ENCODE measurements at places on chromosomes 4 and X.

GRCh38 chrX:20350596-20350995, 83.9 kb upstream of the RPS6KA3 start:
- DNase-seq, result no peak

GRCh38 chr4:177461606-177462005, 19.4 kb upstream of the AGA start:
- no peak for DNase-seq

- no peak for DNase-seq
These were observed 642.6 kb upstream of the FAM241A start for GRCh38 chr4:111502626-111503025.

DNA sequence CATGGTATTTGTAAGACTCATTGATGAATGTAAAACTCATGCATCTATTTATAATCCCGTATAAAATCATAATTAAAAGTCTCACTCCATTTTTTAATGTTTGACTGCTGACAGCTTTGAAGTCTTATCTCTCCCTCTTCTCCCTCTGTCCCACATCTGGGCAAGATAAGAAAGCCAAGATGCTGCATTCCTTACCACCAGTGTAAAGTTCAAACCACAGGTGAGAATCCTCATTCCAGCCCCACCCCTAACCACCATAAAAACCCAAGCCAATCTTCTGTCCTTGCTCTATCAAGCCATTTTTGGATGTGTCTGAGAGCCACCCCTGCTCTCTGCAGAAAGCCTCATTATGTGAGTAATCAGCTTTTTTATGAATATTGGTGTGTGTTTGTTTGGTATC, 59.3 kb upstream of the MAGED1 start:
- no peak for DNase-seq

DNA sequence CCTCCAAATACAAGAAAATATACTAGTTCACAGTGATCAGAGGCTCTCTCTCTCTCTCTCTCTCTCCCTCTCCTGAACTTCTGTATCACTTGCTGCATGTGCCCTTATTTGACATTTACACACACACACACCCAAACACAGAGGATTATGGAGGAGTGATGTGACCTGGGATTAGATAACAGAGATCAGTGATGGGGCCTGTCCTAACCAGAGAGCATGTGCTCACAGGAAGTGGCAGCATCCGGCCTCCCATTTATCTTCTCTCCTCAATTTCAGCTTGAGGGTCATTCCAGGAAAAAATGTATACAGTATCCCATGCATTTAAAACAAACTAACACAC, 143.0 kb downstream of the TSPAN5 start:
- DNase-seq, result no peak

DNA sequence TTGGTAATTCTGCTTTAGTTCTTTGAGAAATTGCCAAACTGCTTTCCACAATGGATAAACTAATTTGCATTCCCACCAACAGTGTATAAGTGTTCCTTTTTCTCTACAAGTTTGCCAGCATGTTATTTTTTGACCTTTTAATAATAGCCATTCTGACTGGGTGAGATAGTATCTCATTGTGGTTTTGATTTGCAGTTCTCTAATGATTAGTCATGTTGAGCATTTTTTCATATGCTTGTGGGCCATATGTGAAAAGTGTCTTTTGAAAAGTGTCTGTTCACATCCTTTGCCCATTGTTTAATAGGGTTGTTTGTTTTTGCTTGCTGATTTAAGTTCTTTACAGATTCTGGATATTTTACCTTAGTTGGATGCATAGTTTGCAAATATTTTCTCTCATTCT, 25.9 kb downstream of the ENPEP start:
- no peak for DNase-seq

DNA sequence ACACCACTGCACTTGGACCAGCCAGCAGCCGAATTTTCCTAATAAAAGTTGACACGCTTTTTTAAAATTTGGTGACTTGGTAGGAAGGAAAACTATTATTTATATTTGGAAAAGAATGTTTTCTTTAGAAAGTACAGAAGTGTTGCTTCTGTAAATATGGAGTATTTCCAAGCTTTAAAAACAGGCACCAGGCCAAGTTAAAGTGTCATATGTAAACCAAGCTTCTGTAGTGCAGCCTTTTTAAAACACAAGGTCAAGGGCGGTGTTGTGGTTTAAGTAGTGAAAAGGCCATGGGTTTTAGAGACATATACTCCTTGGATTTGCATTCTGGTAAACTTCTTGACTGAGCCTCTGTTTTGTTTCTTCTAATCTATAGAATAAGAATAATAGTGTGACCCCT, 62.7 kb downstream of the TRIM2 start:
- no peak for DNase-seq

DNA sequence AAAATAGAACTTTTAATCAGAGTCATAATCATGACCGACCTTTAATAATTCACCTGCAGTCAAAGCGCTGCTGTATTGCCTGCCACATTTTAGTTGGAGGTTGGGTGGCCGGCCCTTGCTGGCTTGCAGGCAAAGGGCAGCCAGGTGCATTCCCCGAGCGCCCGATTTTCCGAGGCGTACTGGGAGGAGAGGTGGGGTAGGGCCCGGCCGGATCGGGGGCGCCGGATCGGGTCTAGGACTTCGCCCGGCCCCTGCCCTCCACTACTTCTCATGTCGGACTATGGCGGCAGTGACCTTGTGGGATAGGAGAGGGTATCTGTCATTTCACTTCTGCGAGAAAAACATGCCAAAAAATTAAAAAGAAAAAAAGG, 2.5 kb upstream of the RS1 start:
- DNase-seq, result no peak

- DNase-seq, result no peak
These were observed 171.2 kb upstream of the NWD2 start for GRCh38 chr4:37073226-37073840.
